ENCODE measurements at places on chromosomes 6 and 20.

DNA sequence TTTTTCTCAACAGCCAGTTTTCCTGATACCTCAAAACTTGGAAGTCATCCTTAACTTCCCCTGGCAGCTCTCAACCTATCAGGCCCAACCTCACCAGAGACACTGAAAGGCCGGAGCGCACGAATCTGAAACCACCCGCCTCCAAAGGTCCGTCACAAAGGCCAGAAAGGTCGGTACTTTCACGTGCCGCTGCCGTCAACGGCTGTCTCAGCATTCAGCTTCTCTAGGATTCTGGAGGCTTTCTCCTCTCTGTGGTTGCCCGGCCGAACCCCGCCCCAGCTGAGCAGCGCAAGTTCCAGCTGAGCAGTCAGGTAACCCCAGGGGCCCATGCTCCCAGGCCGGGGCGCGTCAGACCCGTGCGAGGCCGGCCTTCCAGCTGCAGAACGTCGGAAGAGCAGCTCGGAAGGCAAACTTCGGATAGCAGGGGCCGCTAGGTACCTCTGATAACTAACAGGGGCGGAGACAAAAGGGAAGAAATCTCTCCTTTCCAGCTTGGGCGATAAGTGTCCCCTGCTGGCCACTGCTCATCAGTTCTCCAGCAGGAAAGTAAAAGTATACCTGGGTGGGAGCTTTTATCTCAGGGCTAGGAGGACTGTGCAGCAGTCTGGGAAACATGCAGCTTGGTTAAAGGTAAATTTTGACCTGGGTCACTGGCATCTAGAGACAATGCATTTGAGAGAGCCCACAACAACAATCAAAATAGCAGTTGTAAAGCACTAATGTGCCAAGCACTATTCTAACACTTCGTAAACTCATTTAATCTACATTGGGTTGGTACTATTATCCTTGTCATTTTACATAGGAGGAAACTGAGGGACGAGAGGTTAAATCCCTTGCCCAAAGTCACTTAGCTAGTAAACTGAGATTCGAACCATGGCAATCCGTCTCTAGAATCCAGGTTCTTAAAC is 16.1 kb downstream of the ZSCAN12 start:
- DNase-seq: no peak

DNA sequence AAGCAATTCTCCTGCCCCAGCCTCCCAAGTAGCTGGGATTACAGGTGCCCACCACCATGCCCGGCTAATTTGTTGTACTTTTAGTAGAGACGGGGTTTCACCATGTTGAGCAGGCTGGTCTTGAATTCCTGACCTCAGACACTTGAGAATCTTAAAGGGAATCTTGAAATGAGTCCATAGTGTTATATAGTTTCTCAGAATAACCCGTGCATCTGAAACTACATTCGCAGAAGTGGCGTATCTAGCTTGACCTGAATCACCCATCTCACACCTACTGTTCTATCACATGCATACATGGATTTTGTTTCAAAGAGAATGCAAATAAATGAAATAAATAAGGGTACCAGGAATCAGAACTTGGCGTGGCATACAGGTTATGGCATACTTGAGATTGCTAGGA is 65.0 kb downstream of the NCOA7 start:
- no peak for DNase-seq

DNA sequence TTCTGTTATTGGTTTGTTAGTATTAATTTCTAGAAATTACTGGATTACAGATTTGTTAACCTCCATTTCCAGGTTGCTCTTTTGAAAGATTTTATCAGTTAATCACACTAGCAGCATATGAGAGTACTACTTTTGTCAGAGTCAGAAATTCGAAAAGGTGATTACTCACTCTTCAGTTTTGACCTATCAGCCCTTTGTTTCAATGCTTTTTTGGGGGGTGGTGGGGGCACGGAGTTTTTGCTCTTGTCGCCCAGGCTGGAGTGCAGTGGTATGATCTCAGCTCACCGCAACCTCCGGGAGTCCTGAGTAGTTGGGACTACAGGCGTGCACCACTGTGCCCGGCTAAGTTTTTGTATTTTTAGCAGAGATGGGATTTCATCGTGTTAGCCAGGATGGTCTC is 149.2 kb downstream of the JARID2 start:
- no peak for DNase-seq

DNA sequence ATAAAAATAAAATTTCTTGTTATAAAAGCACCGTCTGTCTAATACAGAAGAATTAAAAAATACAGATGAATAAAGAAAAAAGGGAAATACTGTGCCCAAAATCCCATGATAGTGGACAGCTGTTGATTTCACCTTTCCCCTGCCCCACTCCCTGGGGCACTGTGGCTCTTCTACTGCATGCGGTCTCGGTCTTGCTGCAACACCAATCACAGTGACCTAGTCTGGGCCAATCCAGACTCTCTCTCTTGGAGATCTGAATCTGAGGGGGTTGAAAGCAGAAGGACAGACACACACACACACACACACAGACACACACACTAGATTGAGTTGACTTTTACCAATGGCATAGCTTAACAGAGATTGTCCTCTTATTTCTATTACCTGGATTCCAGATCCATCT is 70.5 kb upstream of the FYN start:
- DNase-seq: no peak

DNA sequence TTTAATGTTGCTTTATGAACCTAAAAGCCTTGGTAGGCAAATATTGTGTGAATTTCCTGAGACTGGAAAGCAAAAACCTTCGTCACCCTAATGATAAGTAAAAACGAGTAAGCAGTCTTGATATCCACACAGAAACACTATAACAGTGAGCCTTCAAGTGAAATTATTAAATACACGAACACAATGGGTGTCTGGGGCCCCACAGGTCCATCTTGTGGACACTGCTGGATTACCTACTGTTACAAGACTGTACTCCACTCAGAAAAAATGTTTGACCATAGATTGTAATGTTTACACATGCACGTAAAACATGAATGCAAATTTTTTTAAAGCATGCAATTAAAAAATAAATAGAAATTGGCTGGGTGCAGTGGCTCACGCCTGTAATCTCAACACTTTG is 466.9 kb downstream of the CD83 start:
- no peak for DNase-seq

- DNase-seq: no peak
These were observed 49.0 kb downstream of the PPP1R14C start for GRCh38 chr6:150191809-150192208.

DNA sequence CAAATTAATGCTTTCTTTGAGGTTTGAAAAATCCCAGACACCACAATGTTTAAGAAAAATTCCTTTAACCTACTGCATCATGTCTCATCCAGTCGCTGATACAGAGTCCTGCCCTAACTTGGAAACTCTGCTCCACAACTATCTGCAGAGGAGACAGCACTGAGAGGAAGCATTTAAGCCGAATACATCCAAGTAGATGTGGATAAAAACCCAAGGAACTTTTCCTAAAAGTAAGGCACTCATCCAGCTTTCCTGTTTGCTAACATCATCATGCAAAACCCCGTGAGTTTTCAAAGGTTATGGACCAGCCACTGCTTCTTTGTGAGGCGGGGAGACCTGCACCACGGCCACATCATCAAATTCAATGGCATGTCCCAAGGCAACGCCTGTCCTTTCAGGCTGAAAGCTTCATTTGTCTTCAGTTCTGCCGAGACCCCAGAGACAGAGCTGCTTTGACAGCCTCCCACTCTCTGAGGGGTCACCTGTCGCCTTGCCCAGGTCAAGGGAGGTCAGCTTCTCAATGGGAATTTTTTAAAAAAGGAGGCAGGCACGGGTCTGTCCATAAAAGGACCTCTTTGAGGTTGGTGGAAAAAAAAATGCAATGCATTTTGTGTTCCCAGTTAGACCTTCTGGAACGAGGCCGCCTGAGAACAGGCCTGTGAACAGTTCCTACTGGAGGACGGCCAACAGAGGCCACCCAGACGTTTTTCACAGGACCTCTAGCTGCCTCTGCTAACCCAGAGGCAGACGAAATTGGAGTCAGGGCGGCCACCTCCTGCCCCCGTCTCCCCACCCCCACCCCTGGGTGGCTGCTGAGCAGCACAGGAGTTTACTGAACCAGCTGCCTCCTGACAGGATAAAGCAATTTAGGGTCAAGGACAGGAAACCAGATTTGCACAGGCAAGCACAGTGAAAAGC is 142.5 kb upstream of the HDDC2 start:
- no peak for DNase-seq

GRCh38 chr20:58070664-58071196 is 157.7 kb downstream of the ANKRD60 start:
- DNase-seq: no peak

GRCh38 chr20:9963029-9963428 is 71.8 kb upstream of the ANKEF1 start:
- DNase-seq: no peak

GRCh38 chr6:130314271-130314670 is 51.5 kb upstream of the TMEM200A start:
- DNase-seq: no peak

GRCh38 chr6:164612751-164613150 is 696.7 kb downstream of the C6orf118 start:
- no peak for DNase-seq
